ENCODE measurements at places on chromosomes 5 and 9.

- DNase-seq = no peak
These were observed 12.8 kb downstream of the SLC12A7 start for GRCh38 chr5:1098986-1099597.

GRCh38 chr9:88071331-88071730, 66.9 kb downstream of the SPATA31C2 start:
- no peak for DNase-seq

GRCh38 chr5:60178101-60178500, 284.6 kb upstream of the PDE4D start:
- no peak for DNase-seq

DNA sequence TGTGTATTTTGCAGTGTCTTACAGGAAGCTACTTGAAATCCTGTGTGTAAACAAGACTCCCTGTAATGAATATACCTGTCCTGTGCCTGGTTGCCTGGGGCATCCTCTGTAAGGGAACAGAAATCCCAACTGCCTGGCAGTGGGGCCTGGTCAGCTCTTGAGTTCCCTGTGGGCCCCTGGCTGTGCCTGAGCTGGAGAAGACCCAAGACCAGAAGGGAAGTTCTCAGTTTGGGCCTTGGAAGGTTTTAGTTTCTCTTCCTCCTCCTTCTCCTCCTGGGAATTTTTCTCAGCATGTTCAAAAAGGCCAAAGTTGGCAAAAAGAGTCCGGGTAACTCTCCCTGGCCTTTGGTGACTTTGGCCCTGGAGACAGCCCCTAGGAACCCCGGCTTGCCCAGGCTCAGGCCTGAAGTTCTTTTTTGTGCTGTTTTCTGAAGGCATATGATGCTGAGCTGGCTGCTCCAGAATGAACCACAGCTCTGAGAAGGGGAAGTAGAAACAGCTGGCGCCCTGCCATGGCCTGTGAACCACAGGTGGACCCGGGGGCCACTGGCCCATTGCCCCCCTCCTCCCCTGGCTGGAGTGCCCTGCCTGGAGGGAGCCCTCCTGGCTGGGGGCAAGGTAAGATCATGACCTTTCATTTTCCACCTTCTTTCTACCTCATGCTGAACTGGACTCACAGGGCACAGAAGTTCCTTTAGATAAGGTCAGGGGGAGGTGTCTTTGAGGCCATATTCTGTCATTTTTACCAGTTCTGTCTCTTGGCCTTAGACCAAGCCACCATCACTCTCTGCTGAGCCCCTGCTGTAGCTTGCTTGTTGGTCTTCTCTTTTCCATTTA, 5.8 kb downstream of the TMEM268 start:
- DNase-seq = no peak

DNA sequence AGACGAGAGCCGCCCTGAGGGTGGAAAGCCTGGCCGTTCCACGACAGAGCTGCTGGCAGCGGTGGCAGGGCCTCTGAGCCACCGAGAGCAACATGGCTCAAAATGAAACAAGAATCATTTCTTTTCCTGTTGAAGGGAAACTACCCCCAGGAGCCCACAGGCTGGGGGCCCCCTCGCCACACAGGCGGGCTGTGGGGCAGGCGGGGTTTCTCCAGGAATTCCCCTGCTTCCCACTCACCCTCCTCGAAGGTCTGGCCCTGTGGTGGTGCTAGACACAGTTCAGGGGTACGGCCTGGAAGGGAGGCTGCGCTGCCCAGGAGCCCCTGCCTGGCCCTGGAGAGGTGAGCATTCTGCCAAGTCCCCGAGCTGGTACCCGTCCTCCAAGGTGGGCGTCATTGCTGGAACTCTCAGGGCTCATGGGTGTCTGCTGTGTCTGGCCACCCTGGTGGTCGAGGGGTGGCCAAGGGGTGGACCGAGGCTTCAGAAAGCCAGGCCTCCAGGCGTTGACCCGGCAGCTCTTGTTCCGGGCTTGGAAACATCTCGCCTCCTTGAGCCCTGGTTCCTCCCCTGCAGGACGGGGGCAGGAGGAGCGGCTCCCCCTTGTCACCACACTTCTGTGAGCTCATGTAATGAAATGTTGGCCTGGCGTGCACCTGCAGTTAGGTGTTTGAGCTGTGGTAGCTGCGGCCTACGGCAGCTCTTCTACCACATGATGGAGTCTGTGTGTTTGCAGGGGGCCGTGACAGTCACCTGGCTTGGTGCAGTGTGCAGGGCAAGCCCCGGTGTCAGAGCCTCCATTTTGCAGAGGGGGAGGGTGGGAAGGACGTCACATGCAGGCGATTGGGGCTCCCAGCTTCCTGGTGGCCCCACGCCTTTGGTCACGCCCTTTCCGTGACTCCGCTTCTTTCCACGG, 65.3 kb downstream of the RXRA start:
- DNase-seq = no peak

- no peak for DNase-seq
These were observed 2.5 kb upstream of the EDF1 start for GRCh38 chr9:136868644-136869043.

GRCh38 chr5:146016764-146017484, 80.5 kb downstream of the SH3RF2 start:
- DNase-seq = no peak

GRCh38 chr9:112623198-112623597, 94.7 kb downstream of the INIP start:
- DNase-seq = no peak

DNA sequence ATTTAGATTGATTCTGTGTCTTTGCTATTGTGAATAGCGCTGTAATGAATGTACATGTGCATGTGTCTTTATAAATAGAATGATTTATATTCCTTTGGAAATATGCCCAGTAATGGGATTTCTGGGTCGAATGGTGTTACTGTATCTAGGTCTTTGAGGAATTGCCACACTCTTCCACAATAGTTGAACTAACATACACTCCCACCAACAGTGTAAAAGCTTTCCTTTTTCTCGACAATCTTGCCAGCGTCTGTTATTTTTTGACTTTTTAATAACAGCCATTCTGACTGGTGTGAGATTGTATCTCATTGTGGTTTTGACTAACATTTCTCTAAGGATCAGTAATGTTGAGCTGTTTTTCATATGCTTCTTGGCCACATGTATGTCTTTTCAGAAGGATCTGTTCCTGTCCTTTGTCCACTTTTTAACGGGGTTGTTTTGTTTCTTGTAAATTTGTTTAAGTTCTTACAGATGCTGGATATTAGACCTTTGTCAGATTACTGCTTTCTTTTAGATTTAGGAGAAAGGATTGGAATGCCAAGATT, 125.0 kb upstream of the NR5A1 start:
- DNase-seq = peak; percentile 7

- DNase-seq = no peak
These were observed 5.0 kb downstream of the MAMDC4 start for GRCh38 chr9:136857166-136857565.

DNA sequence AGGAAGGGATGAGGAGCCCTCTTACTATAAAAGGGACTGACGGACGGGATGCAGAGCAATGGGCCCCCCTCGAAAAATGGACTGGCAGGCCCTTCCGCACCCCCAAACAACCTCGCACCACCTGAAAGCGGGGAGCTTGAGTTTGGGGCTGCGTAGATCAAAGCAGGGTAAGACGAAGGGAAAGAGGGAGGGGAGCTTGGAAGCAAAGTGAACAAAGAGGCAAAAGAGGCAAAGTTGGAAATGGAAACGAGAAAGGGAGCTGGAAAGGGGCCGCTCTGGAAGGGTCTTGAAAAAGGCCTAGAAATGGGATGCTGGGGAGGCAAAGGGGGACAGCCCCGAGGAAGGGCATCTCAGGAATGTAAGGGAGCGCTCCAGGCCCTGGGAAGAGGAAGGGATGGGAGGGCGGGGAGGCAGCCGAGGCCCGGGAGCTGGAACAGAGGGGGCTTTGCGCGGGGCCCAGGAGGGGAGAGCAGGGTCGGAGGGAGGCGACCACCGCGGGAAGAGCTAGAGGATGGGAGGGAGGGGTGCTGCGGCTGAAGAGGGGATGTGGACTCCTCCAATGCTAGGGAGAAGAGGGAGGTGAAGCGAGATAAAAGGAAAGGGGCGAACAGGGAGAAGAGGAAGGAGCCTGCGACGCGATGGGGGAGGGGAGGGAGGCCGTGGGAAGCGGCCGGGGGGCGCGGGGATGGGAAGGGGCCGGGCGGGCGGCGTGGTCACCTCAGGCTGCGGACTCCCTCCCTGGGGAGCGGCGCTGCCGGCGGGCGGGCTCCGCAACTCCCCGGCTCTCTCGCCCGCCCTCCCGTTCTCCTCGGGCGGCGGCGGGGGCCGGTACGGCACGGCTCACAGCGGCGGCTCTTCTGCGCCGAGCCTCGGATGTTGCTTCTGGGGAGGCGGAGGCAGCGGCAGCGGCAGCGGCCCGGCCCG, 577 bp downstream of the RNF145 start:
- peak; percentile 23 for DNase-seq

- no peak for DNase-seq
These were observed 27.2 kb downstream of the PCDHGC5 start for GRCh38 chr5:141515946-141516671.

DNA sequence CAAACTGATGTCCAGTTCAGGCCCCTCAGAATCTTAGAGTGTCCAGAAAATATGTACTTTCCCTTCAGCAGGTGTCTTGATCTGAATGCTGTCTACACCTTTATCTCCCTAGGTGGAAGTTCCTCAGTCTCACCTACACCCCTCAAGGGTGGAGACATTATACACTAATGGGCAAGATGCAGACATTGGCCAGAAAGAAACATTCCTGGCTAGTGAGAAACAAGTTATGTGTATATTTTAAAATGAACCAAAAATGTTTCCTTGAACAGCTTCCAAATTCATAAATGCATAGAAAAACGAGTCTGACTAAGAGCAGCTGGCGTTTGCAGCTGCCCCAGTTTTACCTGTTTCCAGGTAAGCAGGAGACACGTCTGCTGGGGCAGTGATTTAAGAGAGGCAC, 140.5 kb upstream of the IRX4 start:
- DNase-seq = no peak

DNA sequence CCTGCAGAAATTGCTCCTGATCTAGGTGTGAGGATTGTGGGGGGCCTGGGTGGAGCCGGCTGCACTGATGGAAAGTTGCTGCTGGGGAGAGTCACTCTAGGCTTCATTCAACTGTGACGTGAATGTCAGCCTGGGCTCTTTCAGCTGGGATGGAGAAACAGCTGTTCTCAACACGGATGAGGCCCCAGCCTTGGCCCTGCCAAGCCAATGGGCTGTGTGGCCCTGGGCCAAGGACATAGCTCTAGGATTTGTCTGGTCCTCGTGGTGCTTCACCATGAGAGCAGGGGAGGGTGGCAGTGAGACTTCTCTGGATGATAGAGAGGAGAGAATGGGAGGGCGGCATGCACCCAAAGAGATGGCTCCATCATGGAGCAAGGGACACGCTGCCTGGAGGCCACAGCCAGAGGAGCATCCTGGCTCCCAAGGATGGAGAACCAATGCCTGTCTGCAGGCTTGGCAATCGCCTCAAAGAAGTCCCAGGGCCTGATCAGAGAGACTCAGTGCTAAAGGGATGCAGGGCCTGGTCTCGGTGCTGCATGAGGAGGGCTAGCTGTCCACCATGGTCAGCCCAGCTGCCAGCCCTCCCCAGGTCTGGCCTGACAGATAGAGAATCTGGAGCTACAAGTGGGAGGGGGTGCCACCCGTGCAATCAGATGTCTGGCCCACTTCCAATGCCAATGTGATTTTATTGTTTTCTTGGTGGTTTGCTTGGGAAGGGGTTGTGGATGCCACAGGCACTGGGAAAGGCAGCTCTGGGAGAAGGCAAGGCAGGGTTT, 141.0 kb downstream of the GADD45G start:
- no peak for DNase-seq

- DNase-seq = peak; percentile 86
These were observed 117.5 kb downstream of the ZNF608 start for GRCh38 chr5:124628721-124629596.

GRCh38 chr9:92808726-92809451, 44.3 kb upstream of the BICD2 start:
- peak; percentile 68 for DNase-seq

GRCh38 chr5:168356592-168356991, 65.1 kb downstream of the WWC1 start:
- DNase-seq = no peak

DNA sequence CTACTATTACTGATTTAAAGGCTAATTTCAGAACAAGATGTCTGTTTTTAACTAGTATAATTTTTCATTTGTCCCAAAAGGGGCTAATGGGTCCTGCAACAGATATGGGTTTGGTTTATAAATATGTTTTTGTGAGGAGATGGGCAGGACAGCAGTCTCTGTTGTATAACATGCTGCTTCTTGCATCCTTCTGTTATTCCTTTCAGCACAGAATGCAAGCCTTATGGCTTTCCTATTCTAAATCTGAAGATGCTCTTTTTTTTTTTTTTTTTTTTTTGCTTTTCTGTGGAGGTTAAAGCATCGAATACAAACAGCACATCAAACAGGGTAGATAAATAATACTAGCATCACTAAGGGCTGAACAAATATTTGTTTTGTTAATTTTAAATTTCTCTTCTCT, 235.7 kb downstream of the EFNA5 start:
- no peak for DNase-seq

GRCh38 chr9:117672369-117672768, 31.8 kb upstream of the TLR4 start:
- DNase-seq = peak; percentile 12

GRCh38 chr9:134413890-134414623, 87.8 kb downstream of the RXRA start:
- DNase-seq = peak; percentile 57

DNA sequence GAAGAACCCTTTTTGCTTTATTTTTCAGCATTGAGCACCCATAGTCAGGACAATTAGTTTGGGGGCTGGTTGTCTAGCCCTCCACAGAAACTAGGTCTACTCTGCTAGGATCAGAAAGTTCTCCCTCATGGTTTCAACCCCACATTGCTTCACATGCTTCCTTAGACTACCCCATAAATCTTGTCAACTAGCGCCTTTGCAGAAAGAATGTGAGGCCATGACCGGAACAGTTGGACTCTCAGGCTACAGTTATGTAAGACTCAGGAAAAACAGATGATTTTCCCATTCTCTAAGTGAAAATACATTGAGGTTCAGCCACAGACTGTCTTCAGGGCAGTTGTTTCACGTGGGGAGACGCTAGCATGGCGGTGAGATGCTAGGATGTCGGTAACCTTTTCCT, 255.6 kb downstream of the NR3C1 start:
- DNase-seq = no peak

DNA sequence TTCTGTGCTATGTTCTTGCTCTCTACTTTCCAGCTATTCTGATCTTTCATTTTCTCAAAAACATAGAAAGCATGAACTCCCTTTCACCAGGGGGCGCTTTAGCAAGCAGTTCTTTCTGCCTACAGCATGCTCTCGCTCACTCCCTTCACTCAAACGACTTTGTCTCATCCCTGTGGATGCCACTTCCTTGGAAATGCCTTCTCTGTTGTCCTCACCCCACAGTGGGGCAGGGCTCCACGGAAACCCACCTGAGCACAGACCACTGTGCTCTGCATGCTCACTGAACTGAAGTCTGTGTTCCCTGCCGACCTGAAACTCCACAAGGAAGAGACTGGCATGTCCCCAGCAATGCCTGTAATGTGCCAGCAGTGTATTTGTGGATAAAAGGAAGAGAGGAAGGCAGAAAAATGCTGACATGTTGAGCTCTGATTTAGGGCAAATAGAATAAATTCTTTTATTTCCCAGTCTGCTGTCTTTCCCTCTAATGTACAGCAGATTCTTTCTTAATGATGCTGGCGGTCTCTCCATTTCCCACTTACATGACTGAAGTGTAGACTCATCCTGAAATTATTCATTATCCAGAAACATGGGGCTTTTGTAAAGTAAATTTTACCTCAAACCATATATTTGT, 4.9 kb upstream of the ROR2 start:
- DNase-seq = peak; percentile 62

GRCh38 chr5:84830265-84830664, 445.6 kb upstream of the EDIL3 start:
- no peak for DNase-seq
